ENCODE measurements at places on chromosomes 7 and 10.

GRCh38 chr7:111362506-111363054 is 199.7 kb downstream of the IMMP2L start:
- no peak for DNase-seq

GRCh38 chr7:27606270-27607209 is 56.1 kb downstream of the HIBADH start:
- no peak for DNase-seq

GRCh38 chr7:128206017-128206746 is 34.9 kb upstream of the LEP start:
- DNase-seq: no peak

DNA sequence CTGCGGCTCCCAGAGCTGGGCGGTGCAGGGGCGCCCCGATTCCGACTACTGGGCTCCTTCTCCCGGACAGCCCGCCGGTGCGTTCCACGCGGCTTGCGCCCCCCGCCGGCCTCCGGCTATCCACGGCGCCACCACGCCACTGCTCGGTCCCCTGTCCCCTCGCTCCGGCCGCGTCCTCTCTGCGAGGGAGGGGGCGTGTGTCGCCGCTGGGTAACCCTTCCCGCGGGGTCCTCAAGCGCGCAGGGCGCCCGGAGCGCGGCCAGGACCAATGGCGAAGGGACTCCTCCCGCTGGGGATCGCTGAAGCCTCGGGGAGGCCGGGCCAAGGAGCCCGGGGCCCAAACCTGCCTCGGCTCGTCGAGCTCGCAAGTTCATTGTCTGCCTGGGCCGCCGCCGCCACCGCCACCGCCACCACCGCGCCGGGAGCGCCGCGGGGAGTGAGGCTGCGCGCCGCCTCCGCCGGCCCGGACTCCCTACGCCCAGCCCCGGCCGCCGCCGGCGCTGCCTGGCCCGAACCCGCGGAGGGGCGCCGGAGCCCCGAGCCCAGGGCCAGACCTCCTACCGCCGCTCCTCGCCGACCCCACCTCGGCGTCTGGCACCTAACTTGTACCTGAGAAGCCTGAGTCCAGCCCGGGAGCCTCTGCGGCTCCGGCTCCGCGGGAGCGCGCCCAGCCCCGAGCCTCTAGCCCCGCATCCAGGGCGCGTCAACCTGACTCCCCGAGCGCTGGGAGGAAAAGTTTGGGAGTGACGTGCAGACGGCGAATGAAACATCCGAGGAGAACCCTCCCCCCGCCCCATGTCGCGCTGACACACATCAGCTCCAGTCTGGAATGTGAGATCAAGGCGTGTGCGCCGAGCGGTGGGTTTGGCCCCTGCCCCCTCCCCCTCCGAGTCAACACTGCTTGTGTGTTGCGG is at the start of gene CHST15:
Gene CHST15 (minus strand): TSS at position 739 of the 914 bp plus-strand sequence. CDS start 47,386 bp downstream, outside the sequence.
- no peak for DNase-seq

DNA sequence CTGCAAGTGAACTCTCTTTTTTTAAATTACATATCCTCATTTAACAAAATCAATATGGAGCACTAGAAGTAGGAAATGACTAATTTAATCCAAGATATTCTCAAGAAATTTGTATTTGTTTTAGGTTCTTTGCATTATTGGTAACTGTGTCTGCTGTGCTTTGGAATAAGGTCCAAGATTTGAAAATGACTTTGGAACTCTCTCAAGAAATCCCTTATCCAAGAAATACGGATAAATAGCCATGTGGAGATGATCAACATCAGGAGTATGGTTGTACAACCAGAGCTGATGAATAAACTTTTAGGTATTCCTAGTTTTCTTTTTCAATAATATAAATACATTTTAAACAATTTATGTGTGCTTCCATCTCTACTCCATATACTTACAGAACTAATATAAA is 279.9 kb upstream of the SEMA3C start:
- no peak for DNase-seq

DNA sequence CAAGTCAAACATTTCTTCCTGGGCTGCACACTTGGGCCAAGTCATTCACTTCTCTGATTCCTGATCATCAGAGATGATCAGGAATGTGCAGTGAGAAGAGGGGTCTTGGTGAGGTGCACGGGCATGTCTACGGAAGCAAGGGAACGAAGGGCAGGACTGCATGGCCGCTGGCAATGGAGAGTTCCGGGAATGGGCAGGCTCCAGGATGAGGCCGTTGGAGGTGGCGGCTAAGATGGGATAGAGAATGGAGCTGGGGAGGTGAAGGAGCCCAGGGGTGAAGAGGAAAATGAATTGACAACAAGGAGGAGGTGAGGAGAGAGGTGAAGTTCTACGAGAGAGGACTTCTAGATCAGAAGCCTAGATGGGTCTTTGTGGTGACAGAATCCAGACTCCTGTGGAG is 260.0 kb downstream of the GRID1 start:
- no peak for DNase-seq

DNA sequence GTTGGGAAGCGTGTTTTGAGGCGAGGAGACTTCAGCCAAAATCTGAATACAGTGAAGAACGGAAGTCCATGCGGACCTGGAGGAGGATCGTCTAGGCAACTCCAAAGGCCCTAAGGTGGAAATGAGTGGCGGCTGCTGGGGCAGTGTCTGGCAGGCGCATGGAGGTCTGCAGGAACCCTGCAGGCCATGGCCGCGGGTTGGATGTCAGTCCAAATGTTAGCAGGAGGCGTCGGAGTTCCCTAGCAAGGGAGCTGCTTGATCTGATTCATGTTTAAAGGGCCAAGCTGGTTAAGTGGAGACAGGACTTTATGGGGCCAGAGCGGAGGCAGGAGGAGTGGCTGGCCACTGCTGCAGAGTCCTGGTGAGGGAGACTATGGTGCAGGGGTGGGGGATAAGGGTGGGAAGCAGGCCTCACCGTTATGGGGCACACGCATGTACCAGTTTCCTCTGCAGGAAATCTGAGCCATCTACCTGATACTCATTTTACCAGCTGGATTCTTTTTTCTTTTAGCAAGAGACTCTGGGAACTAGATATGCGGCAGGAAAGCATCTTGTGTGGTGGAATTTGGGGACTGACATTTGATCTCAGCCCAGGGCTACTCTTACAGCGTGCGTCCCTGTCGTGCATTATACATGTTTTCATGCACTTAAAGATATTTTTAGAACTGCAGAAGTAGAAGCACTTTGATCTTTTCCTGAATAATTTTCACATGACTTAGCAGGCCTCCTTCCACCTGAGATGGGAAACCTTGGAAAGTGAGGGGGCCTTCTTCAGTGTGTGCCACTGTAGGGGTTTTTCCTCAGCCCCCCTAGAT is 6.6 kb upstream of the REPIN1 start:
- DNase-seq: no peak

DNA sequence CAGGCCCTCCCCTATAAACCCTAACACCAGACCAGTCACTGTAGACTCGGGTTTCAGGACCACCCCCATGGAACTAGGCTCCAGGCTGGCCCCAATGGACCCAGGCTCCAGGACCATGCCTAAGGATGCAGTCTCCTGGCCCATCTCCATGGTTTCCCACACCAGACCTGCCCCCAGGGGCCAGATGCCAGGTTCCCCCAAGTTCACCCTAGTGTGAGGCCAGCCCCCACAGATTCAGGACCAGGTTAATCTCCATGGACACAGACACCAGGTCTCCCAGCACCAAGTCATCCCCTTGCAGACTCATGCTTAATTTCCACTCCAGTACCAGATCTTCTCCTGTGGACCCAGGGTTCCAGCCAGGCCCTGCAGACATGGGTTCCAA is 103.8 kb upstream of the LANCL2 start:
- no peak for DNase-seq

DNA sequence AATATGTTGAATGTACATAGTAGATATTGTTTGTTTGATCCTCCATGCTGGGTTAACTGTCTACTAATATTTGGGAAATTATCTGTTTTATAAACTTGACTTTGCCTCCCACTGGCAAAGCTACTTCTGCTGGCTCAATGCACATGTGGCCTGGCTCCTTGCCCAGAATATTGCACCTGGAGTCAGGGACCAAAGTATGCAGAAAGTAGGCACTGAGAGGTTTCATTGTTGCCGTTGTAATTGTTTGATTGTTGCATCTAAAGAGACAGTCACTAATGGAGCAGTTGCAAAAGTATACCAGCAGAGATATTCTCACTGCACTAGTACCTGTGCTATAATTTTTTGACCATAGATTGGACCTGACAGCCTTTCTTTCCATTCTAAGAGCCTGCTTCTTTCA is 137.8 kb upstream of the CNTNAP2 start:
- DNase-seq: no peak

DNA sequence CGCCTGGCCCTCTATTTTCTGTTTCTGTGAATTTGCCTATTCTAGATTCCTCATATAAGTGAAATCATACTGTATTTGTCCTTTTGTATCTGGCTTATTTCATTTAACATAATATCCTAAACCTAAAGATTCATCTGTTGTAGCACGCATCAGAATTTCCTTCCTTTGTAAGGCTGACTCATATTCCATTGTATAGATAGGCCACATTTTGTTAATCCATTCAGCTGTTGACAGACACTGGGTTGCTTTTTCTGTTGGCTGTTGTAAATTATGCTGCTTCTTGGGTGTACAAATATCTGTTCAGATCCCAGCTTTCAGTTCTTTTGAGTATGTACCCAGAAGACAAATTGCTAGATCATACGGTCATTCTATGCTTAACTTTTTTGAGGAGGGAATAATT is 28.8 kb upstream of the CUL1 start:
- DNase-seq: no peak

DNA sequence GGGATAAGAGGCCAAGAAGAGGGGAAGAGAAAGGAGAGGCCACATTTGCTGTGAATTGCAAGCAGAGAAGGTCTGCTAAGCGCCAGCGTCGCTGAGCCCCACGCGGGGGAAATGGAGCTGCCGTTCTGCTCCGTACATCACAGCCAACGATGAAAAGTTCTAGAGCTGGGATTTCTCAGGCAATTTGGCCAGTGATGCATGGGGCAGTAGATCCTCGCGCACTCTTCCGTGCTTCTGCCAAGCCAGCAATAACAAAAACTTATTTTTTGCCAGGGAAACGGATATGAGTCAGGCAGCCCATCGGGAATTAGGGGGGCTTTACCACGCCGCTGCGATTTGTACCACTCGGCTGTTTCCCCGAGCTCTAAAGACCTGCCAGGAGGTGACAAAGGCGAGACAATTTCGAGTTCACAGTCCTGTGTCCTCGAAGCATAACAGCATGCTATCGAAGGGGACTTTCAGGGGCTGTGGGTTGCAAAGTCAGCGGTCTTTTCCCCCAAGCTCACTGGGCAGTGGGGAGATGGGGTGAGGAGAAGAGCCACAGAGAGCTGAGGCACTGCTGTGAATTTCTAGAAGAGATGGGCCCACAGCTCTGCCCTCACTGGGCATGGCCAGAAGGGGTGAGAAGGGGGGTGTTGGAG is 30.0 kb upstream of the SLF2 start:
- no peak for DNase-seq

GRCh38 chr7:117014673-117015133 is 61.4 kb downstream of the ST7 start:
- peak; percentile 13 for DNase-seq

GRCh38 chr7:36076074-36076473 is 77.0 kb upstream of the EEPD1 start:
- DNase-seq: no peak

DNA sequence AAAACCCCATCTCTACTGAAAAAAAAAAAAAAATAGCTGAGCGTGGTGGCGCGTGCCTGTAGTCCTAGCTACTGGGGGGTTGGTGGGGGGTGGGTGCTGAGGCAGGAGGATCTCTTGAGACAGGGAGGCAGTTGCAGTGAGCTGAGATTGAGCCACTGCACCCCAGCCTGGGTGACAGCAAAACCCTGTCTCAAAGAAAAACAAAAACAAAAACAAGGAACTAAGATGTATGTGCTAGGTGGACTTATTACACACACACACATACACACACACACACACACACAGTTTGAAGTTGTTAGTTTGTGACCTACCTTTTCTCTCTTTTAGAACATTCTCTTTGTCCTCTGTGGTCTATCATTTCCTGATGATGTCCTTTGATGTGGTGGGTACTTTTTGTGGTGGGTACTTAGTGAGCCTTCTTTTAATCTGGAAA is 53.5 kb downstream of the EXOC6 start:
- no peak for DNase-seq

DNA sequence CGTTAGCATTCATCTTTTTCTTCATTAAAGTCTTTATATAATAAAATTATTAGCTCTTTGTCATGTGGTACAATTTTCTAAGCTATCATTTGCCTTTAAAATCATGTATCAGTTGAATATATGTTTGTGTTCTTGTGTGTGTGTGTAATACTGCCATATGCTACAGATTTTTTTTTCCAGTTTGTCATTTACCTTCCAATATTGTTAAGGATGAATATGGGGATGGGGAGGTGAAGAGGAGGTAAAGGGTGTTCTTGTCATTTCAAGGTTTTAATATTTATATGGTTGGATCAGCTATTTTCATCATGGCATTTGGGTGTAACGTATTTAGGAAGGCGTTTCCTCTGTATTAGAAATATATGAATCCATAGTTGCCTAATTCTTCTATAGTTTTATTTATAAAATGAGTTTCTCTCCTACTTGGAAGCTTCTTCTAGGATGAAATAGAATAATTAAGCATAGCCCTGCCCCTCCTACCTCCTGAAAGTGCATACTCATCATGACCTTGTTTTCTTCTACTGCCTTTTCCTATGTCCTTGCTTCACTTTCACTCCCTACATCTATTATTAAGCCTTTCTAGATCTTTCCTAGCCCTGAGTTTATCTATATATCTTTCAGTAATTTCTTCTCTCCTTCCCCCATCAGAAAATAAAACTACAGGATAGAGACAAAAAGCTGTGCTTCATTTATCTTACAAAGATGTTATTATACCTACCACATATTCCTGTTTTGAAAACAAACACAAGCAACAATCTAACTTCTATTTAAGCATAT is 25.1 kb downstream of the RAB18 start:
- no peak for DNase-seq

GRCh38 chr10:48216744-48217143 is 57.8 kb downstream of the FRMPD2 start:
- DNase-seq: no peak

- no peak for DNase-seq
Observed at GRCh38 chr10:23363793-23364135, 19.2 kb upstream of the C10orf67 start.

DNA sequence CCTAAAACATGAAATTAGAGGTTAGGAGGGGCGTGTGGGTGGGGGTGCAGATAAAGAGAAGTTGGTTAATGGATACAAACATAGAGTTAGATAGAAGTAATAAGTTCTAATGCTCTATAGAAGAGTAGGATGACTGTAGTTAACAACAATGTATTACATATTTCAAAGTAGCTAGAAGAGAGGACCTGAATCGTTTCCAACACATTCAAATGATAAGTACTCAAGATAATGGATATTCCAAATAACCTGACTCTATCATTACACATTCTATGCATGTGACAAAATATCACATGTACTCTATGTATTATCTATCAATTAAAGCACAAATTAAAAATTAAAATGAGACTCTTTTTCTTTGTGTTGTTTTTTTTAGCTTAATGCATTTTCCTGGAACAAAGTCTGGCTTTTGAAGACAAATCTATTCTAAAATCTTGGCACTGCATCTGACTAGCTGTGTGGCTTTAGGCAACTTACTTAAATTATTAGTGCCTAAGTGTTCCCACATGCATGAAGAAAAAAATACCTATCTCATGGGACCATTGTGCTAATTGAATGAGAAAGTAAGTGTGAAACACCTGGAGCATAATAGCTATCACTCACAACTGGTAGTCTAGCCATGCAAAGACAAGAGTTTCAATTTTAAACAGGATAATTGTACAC is 75.7 kb downstream of the SEMA3C start:
- DNase-seq: no peak

GRCh38 chr7:106119719-106120118 is 7.6 kb upstream of the SYPL1 start:
- DNase-seq: no peak
